NCI-H1417 (cell line): ENCODE measurements at places on chromosomes 2 and 18.

DNA sequence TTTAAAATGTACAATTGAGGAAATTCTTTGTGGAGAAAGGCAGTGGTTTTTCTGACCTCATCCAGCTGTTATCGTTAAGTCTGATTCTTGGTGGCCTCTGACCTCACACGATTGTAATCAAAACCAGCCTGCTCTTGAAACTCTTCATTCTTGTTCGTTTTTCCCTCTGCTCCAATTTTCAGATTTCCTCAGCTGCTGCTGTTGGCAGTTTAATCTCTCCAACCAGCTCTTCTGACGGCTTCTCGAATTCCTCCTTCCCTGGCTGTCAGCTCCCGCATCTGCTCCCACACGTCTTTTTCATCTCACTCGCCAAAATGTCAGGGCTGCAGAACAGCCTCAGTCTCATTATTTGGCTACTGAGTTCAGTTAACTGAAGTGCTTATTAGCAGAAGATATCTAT, 136.1 kb downstream of the DCDC2C start:
- DNase-seq, result no peak

DNA sequence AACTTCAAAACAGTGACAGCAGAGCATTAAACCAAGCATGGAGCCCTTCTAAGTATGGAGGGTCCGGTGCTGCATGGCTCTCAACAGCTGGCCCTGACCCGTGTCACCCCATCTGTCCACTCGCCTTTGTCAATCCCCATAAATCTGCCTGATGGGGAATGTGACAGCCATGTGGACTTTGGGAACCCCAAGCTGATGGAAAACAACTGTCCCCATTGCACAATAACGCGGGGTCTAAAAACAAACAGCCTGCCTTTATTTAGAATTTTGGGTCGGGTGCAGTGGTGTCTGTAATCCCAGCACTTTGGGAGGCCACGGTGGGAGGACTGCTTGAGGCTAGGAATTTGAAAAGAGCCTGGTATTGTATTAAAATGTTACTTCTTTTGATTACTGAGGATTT, 17.1 kb upstream of the THADA start:
- no peak for DNase-seq

GRCh38 chr18:35172451-35173035, 68.3 kb upstream of the ZNF397 start:
- no peak for DNase-seq

- no peak for DNase-seq
These were observed 140.9 kb downstream of the TFCP2L1 start for GRCh38 chr2:121144111-121144510.

GRCh38 chr2:227450926-227451654, 20.9 kb upstream of the AGFG1 start:
- DNase-seq, result no peak

GRCh38 chr18:79853993-79854364, 56.2 kb downstream of the KCNG2 start:
- no peak for DNase-seq

GRCh38 chr2:201960305-201960704, 73.3 kb upstream of the FZD7 start:
- no peak for DNase-seq

- DNase-seq, result no peak
These were observed 122.5 kb upstream of the HDAC4 start for GRCh38 chr2:239523147-239523953.

DNA sequence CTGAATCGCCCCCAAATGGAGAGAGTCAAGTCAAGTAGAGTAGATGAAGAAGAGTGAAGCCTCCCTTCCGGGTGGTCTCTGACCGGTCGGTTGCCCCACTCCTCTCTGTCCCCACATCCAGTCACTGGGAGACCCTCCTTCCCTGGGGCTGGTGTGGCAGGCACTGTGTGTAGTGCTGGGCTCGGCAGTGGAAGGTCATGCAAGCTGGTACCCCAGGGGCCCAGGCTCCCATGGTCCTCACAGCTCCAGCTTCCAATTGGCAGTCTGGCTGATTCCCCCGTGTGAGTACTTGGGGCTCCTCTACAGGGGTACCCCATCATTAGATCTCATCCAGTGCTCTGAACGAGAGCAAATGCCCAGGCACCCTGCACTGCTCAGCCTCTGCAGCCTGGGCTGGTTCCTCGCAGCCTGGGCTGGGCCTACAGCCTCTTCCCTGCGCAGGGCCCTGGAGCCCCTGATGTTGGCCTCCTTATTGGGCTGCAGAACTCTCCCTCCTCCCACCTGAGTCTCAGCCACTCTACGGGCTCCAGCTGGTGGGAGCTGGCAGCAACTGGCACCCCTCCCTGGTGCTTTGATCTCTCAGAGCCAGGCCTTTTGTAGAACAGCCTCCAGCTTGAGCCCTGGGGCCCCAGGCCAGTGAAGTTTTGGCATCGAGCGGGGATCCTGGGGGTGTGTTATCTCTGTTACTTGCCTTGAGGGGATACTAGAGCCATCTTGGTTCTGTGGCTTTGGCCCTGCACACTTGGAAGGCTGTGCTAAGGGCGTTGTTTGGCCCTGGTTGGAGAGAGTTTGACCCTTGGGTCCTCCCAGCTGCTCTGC, 187.8 kb upstream of the HDAC4 start:
- DNase-seq, result no peak

DNA sequence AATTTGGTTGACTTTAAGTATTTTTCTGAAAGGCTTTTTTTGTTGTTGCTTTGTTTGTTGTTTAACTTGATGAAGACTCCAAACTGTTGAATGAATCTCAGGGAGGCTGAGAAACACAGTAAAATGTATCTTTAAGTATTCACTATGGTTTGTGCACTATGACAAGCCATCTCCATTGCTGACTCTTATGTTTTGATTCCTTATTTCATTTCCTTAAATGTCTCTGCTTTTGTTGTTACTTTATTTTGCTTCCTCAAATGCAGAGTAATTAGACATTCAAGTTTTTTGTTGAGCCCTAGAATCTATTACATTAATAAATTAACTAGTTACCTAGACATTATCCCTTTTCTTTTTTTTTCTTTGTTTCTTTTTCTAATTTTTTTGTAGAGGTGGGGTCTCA, 46.3 kb upstream of the SLC39A10 start:
- no peak for DNase-seq

GRCh38 chr2:57141269-57141668, 905.3 kb upstream of the VRK2 start:
- DNase-seq, result no peak

DNA sequence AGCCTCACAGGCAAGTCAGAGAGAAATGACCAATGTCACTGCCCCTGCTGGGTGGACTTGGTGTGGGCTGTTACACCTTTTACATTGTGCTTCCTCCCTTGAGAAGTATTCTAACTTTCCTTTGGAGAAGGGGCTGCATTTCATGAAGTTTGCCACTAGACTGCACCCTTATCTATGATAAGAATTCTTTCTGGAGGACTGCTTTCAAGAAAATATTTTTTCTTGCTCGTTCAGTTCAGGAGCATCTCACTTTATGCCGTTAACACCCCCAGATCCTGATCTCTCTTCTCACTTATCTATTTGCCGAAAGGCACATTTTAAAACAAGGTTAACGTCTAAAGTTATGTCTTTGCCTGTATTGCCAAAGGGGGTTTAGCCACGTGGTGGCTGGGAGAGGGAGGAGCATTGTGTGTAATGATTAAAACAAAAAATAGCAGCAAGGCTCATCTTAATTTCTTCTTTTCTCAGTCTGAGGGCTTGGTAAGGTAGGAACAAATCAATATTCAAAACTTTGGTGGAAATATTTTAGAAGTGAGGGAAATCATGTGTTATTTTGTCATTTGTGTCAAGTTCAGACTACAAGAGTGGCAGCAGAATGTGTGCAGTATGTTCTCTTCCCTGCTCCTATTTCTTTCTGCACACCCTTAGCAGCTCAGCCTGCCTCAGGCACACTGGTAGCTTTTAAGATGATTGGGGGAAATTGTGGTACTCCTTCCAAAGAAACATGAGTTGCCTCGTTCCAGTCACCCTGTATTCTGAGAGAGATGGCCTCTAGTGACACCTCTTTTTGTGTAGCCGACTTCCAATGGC, 1.6 kb upstream of the IGFBP5 start:
- DNase-seq, result peak; percentile 62

DNA sequence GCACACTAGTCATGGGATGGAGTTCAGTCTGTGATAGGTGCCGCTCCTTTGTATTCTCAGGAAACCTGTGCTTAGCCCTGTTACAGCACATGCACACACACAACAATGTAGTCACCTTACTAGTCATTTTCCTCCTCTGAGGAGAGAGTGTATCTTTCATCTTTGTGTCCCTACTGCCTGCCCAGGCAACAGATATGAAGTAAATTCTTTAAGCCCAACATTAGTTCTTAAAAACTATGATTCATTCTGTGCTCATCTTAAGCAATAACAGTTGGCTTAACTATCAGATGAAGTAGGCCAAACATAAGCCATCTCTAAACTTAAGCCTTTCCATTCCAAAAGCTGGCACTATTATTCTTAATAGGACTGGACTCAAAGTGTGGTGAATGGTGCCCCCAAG, 186.5 kb downstream of the LNPK start:
- DNase-seq, result no peak

- no peak for DNase-seq
These were observed 20.2 kb downstream of the CLK1 start for GRCh38 chr2:200843993-200844948.

- no peak for DNase-seq
These were observed 38.3 kb upstream of the RAPGEF4 start for GRCh38 chr2:172697296-172697695.

- no peak for DNase-seq
These were observed 468.2 kb downstream of the EPHA4 start for GRCh38 chr2:221103930-221104329.

GRCh38 chr2:61065714-61066709, at the start of gene SANBR:
TSS of gene SANBR (plus strand) at chr2:61065871. CDS start at chr2:61070351, 4,480 bp downstream.
- DNase-seq, result peak; percentile 98

GRCh38 chr2:44360749-44361329, 455 bp downstream of the PREPL start:
- no peak for DNase-seq

- no peak for DNase-seq
These were observed 53.9 kb downstream of the INHBB start for GRCh38 chr2:120399889-120400240.

DNA sequence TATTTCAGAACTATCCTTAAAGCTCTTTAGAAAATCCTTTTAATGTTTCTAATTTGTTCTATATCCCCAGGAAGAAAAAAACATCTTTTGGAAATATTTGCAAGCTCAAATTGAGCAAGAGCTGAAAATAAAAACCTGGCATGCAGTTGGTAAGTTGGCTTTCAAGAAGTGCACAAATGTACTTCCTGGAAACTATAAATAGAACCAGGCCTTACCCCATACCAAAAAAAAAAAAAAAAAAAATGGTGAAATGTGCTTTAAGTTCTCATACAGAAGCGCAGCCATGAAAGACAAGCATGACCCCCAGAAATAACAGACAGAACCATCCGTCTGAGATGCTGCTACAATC, 178.5 kb downstream of the HDAC4 start:
- DNase-seq, result no peak

- no peak for DNase-seq
These were observed 16.1 kb downstream of the ADAM17 start for GRCh38 chr2:9539531-9539930.

- no peak for DNase-seq
These were observed 64.0 kb upstream of the ZNF516 start for GRCh38 chr18:76558881-76559667.

DNA sequence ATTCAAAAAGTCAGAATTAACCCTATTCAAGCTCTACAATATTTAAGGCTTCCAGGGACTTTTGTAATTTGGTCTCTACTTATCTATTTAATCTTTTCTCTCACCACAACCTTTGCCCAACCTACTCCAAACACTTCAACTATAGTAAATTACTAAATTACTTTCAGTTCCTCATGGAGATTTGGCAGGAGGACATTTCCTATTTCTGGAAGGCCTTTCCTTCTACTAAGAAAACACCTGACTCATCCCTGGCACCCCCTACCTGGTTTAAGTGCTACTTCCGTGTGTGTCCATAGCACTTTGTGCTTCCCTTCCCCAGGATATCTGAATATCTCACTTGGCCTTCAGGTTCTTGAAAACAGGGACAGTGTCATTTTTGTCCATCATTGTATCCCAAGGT, 96.3 kb downstream of the UPP2 start:
- no peak for DNase-seq

DNA sequence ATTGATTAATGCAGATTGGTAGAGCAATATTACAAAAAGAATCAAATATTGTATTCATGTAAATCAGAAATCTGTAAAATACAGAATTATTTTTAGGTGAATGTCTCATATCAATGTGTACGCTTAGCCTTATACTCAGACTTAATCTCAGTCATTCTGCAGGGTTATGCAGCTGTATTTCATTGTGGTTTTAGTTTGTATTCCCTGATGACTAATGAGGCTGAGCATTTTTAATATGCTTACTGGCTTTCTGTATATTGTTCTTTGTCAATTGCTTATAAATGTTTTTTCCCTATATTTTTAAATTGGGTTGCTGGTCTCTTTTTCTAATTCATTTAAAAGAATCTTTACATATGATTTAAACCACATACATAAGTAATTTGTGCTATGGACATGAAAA, 50.1 kb downstream of the CDH19 start:
- DNase-seq, result no peak

DNA sequence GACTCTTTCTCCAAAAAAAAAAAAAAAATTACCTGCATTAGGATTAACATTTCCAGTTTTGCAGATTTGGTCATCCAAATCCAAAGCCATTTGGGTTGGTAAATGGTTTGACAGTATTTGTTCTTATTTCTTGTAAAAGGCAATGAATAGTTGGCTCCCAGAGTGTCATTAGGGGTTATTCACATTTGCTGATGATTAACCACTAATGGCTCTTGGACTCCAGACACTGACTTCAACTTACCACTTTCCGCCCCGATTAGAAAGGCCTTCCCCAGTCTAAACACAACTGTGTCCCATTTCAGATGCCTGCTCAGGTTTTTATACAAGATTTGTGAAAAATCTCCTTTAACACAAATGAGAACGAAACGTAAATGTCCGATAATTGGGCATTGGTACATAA, 9.6 kb upstream of the TGIF1 start:
- no peak for DNase-seq
